ENCODE measurements at places on chromosomes 12 and 14.

DNA sequence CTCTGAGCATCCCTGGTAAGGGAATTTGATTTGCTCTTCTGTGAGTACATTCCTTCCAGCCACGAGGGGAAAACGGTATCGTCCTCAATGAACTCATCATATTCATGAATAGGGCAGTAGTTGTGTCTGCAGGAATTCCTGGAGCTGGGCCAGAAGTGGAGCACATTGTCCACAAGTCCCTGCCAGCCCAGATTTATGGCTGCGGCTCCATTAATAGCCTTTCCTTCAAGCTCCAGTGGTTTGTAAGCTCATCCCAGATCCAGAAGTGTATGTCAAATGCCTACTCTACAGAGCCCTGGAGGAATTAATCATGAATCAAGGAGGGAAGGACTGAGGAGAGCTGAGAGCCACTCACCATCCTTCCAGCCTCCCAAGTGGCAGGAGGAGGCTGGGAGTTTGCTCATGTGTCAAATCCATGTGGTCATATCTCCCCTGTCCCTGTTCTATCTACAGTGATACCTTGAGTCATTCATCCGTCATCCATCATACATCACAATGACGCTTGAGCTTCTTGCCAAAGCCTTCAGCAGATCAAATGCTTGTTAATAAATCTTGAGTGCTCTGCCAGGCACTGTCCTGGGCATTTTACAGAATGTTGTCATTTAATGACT, 65.5 kb downstream of the SVOP start:
- no peak for DNase-seq

GRCh38 chr12:44385964-44386363, 490.2 kb downstream of the NELL2 start:
- DNase-seq, result no peak

DNA sequence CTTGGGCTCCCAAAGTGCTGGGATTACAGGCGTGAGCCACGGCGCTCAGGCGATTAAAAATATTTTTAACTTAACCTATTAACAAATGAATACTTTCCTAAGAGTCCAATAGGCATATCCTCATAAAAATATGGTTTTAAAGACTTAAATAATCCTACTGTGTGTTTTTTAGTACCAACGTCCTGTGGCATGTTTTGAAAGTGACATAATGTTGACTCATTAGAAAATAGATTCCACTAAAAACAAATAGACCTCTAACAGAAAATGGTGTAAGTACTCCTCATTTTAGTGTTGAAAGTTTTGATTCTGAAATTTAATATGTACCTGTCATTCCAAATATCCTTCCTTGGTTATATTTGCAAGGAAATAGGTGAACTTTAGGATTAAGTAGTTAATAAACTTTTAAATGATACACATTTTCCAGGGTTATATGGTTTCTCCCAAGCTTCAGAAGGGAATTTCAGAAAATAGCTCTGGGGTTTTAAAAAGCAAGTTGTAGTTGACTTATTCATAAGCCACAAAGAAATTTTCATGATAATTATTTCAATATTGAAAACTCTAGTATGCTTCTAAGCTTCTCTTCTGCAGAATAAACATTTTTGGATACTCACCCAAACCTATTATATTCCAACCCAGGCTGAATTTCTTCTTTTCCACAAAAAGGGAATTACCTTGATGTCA, 12.1 kb upstream of the LUM start:
- DNase-seq, result no peak

GRCh38 chr12:104439137-104439536, 17.6 kb upstream of the CHST11 start:
- DNase-seq, result no peak

DNA sequence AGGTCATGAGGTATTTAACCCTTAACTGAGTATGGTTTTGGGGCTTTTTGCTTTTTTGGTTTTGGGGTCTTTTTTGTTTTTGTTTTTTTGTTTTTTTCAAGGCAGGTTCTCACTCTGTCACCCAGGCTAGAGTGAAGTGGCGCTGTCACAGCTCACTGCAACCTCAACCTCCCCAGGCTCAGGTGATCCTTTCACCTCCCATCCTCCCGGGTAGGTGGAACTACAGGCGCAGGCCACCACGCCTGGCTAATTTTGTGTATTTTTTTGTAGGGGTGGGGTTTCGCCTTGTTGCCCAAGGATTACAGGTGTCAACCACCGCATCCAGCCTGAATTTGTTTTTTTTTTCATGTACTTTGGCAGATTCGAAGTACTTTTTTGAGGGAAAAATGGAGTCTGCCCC, 19.9 kb downstream of the RAP1B start:
- DNase-seq, result no peak

DNA sequence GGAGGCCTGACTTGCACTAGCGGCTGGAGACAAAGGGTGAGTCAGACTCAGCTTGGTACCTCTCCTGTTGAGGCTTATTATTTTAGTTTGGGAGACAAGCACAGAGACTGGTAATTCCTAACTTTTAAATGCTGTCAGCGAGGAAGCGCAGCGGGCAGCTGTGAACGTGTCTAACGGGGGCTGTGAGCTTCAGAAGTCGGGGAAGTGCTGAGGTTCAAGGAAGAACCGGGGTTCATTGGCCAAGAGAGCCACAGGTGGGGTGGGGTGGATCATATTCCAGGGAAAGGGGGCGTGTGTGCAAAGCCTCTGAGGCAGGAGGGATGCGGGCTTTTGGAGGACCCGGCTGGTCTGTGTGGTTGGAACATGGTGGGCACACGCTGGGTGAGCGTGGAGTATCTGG, 36.1 kb upstream of the ADGRD1 start:
- DNase-seq, result no peak

All from activated T-cell treated with anti-CD3 and anti-CD28 coated beads for 1 hour (primary cell).